Activated CD8-positive, alpha-beta memory T cell treated with anti-CD3 and anti-CD28 coated beads, Interleukin-2, amount 50 U/mL, for 4 hours (primary cell): ENCODE measurements at places on chromosomes 1 and 21.

- DNase-seq = no peak
Measured at GRCh38 chr1:41277371-41277975, 35.4 kb upstream of the SCMH1 start.

- DNase-seq = no peak
Measured at GRCh38 chr1:161381707-161382106, 14.0 kb upstream of the CFAP126 start.

GRCh38 chr1:171784784-171785183 lies 3.3 kb downstream of the METTL13 start:
- no peak for DNase-seq

GRCh38 chr1:54581621-54582035 lies 33.6 kb downstream of the ACOT11 start:
- no peak for DNase-seq
